NCI-H460 (cell line): ENCODE measurements at places on chromosomes 7 and 10. TPM values are rescaled to one million over a fixed set of nuclear protein-coding genes. Genes with fewer than 3 reads are reported as not detected.

DNA sequence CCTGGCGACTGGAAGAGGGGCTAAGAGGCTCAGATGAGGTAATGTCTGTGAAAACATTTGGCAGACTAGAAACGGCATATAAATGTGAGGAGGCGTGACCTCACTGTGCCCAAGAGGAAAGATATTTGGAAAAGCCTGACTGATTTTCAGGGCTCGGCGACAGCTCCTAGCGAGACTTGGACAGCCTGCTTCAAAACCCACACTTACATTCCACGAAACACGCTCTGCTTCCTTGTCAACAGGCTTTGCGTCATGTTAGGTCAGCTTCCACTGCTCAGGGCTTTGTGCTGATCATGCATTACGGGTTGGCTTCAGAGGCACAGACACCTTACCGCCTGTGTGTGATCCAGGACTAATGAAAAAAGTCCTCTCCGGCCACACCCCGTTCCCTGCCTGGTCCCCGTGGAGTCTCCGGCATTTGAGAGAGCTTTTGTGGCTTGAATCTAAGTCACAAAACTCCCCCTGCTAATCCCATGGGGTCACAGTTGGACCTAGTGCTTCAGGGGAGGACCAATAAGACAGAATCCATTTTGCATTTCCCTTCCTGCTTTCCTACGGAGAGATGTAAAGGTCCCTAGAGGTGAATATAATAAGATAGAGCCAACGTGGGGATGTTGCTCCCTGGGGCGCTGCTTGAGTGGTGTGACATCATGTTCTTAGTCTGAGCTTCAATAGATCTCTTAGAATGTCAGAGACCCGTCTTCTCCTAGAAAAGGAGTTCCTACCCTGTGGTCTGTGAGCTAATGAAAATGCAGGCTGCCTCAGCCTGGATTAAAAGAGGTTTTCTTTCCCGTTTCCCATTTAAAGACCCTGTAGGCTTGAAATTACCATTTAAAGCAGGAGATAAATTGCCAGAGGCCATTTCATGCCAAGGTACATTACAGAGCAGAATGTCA is 25.5 kb downstream of the FGFBP3 start:
- DNase-seq: no peak

- DNase-seq: peak; percentile 95
Measured at GRCh38 chr10:106424054-106424453, 740.5 kb downstream of the SORCS1 start.

DNA sequence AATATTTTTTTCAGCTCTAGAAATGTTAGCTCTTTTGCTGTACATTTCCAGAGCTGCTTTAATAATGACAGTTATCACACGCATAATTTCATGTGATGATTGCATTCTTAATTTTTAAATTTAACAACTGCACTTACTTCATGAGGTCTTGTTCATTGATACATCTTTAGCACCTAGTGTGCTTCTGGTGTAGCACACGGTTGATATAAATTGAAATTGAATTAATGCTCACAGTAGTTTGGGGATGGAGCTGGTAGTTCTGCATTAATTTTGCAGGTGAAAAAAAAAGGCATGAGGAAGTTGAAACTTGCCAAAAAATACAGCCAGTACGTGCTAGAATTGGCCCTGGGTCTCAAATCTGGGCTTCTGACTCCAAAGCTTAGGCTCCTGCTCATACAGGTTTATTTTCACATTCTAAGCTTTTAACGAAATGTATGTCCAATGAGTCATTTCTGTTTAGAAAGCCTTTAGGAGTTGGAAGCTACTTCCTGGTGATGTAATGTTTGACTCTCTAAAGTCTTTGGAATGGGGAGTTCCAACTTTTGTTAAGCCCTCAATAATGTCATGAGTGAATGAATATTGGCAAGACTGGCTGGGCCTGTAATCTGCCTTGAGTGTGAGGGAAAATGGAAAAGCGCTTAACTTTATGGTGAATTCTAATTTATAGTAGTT is 62.5 kb downstream of the DAGLB start:
- peak; percentile 85 for DNase-seq

- no peak for DNase-seq
Measured at GRCh38 chr10:59585046-59585700, 124.5 kb downstream of the SLC16A9 start.

- DNase-seq: peak; percentile 79
Measured at GRCh38 chr10:100131571-100131970, 49.9 kb upstream of the CPN1 start.

DNA sequence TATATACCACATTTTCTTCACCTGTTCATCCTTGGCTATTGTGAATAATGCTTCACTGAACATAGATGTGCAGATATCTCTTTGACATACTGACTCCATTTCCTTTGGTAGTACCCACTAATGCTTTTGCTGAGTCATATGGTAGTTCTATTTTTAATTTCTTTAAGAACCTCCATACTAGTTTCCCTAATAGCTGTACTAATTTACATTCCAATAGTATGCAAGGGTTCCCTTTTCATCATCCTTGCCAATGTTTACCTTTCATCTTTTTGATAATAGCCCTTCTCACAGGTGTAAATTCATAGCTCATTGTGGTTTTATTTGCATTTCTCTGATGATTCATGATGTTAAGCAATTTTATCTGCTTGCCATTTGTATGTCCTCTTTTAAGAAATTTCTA is 159.9 kb downstream of the CALCR start:
- DNase-seq: no peak

GRCh38 chr10:16989826-16990293 is 139.8 kb downstream of the CUBN start:
- no peak for DNase-seq

DNA sequence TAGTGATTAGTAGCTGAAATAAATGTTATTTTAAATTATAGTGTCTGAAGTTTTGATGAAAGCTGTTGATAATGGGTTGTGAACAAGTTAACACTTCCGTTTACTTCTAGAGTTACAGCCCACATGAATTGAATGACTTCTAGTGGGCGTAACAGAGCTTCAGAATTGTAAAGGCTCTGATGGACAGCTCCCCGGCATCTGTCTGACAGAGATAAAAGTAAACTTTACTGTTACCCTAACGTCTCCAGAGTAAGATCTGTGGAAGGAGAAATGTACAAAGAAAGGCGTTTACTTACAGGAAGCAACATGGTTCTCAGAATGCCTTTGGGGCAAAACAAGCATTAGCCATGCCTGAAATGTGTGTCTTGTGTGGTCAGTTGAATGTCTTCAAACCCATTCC is 124.4 kb downstream of the ADARB2 start:
- DNase-seq: no peak

GRCh38 chr10:30818010-30818660 is 188.6 kb upstream of the LYZL2 start:
- DNase-seq: no peak

DNA sequence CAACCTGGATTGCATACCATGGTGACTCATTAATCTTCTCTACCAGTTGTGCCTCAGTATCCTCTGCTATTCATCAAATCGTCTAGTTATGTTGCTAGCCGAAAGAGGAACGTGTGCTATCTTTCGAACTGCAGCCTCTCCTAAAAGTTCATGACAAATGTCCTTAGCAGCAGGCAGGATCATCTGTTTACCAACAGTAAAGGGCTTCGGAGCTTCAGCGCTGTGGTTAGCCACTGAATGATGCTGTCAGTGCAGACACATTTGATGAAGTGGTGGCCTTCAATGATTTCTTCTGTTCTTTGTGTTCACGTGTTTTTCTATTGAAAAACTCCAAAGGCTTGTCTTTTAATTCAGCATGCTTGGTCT is 68.8 kb downstream of the CSTF2T start:
- no peak for DNase-seq

- no peak for DNase-seq
Measured at GRCh38 chr7:30916255-30916654, 4.6 kb downstream of the AQP1 start.

GRCh38 chr7:120838281-120838682 is 19.7 kb downstream of the TSPAN12 start:
- DNase-seq: no peak

DNA sequence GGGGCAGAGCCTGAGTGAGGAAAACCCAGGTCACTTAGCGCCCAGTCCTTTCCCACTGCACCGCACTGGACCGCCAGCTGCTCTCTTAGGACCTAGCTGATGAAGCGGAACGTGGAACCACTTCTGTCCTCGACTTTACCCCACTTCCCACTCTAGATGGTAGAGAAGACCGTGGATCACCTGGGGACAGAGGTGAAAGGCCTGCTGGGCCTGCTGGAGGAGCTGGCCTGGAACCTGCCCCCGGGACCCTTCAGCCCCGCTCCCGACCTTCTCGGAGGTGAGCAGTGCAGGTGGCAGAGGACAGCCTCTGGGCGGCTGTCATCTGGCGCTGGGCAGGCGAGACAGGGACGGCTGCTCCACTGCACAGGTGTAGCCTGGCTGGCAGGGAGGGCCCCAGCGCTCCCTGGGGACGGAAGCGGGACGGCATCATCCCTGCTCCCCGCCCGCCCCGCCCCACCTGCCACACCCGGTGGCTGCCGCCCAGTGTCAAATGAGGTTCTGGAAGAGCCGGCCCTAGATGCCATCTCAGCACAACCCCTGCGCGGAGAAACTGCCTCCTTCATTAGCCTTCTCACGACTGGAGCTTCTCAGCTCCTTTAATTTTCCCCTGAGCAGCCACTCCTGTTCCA is 11.7 kb downstream of the PLAC9 start:
- peak; percentile 13 for DNase-seq

DNA sequence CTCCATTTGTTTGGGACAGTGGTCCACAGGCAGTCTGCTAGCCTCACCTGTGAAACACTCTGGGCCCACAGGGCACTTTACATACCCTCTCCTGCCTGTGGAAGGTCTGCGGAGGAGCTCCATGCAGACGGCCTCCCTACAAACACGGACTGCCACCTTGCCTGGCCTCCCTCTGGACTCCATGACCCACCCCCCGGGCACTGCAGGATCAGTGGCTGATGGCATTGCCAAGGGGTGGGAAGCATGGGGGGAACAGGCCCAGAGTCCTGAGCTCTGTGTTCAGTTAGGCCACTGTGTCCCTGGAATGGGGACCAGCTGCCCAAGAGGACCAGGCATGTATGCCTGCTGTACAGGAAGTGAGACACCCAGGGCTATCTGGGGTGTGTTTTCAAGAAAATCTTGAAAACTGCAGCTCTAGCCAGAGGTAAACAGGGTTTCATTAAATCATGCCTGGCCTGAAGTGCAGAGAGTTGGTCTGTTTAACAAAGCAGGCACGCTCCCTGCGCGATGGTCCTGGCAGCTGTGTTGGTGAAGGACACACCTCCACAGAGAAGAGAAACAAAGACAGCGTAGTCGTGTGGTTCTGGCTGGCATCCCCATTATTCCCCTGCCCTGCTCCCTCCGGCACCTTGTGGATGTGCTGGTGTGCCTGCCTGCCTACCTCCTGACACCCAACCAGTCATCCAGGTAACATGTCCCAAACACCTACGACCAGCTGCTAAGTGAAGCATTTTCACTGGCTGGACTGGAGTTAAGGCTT is 470.8 kb upstream of the ZMIZ1 start:
- DNase-seq: no peak

- no peak for DNase-seq
Measured at GRCh38 chr7:12777257-12777656, 89.8 kb downstream of the ARL4A start.

- DNase-seq: no peak
Measured at GRCh38 chr10:128070161-128070560, 56.1 kb downstream of the MKI67 start.

DNA sequence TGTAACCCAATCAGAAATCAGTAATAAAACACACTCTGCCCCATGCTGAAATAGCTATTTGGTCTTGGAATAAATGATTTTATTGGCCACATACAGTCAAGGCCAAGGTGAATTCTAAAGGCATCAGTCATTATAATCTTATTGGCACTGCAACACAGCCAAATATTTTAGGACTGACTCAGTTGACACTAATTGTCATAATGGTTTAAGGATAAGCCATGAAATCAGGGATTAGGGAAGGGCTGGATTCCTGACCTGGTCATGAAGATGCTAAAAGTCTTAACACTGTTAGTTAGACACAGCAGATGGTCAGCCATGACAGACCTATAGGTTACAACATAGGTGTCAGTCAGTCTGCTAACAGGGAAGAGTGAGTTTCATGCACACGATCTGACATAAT is 330.3 kb upstream of the NPSR1 start:
- no peak for DNase-seq

- DNase-seq: no peak
Measured at GRCh38 chr7:3063016-3063753, 19.5 kb upstream of the CARD11 start.

GRCh38 chr7:29809533-29810155 is 3.3 kb downstream of the WIPF3 start:
- no peak for DNase-seq

DNA sequence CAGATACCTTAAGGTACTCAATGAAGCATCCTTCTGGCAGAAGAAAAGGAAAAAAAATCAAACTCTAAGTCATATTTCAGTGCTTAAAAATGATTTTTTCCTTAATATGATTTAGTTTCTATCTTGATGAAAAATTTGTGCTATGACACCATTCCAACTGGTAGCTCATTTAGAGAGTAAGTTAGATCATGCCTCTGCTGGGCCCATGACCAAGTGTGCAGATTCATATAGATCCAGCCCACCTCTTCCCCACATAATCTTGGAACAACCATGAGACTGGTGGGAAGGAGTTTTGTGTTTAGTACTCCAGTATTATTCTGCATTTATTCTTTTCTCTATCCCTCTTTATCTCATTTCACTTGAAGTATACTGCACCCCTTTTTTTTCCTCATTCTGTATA is 908.3 kb downstream of the KCNMA1 start:
- no peak for DNase-seq

DNA sequence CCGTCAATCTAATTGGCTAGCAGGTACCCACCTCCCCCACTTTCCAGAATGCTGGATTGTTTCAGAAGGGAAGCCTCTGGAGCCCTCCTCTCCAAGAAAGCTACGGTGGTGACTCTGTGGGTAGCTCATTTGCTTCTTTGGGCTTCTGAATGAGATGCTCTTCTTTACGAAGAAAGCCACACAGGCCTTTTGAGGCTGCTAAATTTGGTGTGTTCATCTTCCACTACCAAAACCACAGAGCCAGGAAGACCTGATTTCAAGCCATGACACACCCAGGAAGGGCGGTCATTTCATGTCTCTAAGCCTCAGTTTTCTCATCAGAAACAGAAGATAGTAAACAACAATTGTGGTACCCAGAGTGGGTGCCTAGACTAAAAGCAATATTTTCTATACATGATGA is 901.2 kb downstream of the KCNMA1 start:
- no peak for DNase-seq

GRCh38 chr7:157928171-157928794 is 591.5 kb downstream of the DNAJB6 start:
- DNase-seq: no peak

GRCh38 chr10:62239994-62240393 is 28.6 kb downstream of the RTKN2 start:
- no peak for DNase-seq

DNA sequence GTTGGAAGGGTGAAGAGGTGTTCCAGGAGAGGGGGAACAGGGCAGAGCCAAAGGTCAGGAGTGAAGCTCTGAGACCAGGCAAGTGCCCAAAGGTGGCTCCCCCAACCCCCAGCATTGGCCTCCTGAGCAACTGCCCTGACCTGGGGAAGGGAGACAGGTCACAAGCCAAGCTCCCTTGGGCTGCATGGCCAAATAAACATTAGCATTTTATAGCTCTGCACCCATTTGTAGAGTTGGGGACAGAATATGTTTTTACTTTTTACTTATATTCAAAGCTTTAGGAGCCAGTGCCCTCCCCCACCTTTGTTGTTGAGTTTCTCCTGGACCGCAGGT is 4.0 kb downstream of the UNC5B start:
- no peak for DNase-seq

ELFN1 gene
- total RNA-seq: 1.3 and 1.8 TPM in 2 replicates

COG5 gene
- 56.3 and 70.0 TPM in 2 replicates for total RNA-seq

PITRM1 gene
- total RNA-seq: 49.5 and 52.0 TPM in 2 replicates

TDRD1 gene
- total RNA-seq: not detected in 2 replicates

GUSB gene
- total RNA-seq: 25.6 and 33.6 TPM in 2 replicates

NSMCE4A gene
- total RNA-seq: 69.4 and 76.5 TPM in 2 replicates

FKBP6 gene
- 0.17 TPM in 1 of 2 replicates, not detected in the other for total RNA-seq

POR gene
- total RNA-seq: 53.4 and 57.5 TPM in 2 replicates
